ENCODE measurements at places on chromosomes 12 and 14.

DNA sequence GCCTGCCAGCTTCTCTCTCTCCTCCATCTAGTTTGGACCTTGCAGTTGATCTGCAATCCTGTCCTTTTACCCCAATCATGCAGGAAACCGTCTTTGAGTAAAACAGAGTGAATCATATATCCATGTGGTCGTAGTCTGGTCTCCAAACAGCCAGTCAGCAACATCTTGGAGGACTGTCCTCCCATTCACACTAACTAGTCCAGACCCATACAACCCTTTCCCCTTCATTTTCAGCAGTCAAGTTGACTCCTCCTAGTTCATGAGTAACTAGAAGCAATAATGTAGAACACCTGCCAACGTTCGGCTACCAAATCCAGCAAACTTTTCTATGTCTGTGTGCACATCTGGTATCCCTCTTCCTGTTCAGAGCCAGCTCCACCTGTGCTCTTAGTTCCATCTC lies 10.8 kb upstream of the BIN2 start:
- no peak for DNase-seq

- DNase-seq = peak; percentile 40
These were observed 219.3 kb upstream of the NOS1 start for GRCh38 chr12:117580718-117581062.

GRCh38 chr14:76267322-76268046 lies 108.5 kb upstream of the ESRRB start:
- DNase-seq = no peak

- no peak for DNase-seq
These were observed 10.2 kb downstream of the ERG28 start for GRCh38 chr14:75650253-75651058.

DNA sequence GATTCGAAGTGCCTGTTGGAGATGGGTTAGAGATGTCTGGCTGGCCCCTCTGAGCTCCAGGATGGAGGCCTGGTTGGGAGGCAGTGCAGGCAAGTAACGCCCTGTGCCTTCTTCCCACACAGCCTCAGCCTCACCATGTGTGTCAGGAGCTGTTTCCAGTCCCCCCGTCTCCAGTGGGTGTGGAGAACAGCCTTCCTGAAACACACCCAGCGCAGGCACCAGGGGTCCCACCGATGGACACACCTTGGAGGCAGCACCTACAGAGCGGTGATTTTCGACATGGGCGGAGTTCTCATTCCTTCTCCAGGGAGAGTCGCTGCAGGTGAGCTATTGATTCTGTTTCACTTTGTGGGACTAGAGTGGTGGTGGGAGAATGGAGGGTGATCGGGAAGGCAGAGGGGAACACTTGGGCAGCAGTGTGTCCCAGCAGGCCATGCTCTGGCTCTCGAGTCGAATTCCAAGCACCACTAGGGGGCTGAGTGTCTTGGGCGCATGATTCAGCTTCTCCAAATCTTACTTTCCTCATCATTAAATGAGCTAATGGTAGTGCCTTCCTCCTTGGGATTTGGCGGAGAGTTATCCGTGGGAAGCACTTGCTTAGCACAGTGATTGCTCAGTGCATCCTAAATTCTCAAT lies 6.8 kb downstream of the ACAD10 start:
- DNase-seq = no peak

DNA sequence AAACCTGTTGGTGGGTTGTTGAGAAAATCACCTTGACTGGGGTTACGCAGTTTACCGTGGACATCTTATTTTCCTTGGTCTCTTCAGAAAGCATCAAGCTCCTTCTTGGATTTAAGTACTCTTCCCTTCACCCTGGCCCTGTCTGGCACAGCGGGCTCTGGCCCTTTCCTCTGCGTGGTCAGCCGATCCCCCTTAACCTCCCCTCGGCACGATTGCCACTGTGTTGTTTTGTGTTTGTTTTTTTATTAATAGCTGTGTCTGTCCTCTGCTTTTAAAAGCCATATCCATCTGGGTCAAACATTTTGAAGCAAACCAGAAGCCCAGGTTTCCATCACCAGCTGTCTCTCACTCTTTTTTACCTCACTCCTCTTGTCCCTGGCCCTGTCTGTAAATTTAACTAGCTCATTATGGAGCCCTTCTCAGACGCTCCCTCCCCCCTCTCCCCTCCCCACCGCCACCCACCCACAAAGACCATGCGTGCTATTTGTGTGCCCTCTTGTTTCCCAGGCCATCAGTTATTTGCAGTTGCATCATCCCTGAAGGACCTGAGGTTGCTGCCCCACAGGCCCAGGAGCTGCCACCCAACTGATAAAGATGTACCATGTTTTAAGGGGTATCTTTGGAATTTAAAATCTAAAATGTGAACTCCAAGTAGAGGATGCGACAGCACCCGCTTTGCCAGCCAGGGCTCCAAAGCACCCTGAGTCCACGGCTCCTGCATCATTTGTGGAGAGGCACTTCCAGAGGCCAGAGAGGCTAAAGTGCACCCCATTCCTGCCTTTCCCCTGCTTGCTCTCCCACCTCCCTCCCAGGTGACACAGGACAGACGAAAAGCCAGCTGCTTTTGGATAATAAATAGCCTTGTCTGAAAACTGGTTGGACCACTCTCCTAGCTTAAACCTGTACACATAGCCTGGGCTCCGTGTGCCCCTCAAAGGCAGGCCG lies 3.9 kb downstream of the BCL11B start:
- DNase-seq = no peak

Measured in NCI-H1417 (cell line).